AML-193 (cell line): ENCODE measurements at places on chromosomes 2 and 18.
A peak's percentile ranks its signal among the peaks of the same experiment; 100 is the strongest.

DNA sequence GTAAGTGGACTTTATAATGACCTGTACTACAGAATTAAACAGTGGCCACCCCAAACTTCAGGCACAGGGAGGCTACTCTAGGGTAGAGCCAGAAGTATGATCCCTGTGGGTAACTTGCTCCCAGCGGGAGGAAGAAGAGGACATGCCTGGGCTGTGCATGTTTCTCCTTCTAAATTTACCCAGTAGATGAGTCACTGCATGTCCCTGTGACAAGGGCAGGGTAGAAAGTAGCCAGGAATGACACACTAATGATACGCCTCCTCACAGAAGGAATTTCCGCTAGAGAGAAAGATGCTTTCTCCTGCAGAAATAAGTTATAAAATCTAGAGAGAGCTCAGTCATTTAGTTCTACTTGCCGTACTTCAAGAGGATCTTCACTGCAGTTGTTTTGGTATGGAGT is 7.5 kb downstream of the ACYP2 start:
- no peak for DNase-seq

DNA sequence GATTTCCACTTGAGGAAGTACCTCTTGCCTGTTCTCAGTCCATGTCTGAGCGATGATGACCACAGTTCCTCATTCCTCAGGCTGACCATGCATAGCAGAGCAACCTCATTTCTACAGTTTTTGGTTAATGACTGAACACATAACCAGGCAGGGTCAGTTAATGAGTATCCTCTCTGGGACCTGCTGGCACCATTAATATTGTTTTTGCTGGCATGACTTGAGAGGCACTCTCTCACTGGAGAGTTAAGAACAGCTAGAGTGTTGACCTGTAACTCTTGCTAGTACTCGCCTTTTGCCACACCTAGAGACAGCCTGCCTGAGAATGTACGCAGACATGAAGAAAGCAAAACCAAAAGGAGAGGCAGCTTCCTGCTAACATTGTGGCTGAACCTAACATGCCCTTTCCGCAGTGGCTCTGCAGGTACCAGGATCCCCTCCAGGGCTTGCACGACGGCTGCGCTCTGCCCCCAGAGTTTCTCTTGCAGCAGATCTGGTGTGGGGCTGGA is 23.9 kb downstream of the PECR start:
- peak; percentile 74 for DNase-seq

DNA sequence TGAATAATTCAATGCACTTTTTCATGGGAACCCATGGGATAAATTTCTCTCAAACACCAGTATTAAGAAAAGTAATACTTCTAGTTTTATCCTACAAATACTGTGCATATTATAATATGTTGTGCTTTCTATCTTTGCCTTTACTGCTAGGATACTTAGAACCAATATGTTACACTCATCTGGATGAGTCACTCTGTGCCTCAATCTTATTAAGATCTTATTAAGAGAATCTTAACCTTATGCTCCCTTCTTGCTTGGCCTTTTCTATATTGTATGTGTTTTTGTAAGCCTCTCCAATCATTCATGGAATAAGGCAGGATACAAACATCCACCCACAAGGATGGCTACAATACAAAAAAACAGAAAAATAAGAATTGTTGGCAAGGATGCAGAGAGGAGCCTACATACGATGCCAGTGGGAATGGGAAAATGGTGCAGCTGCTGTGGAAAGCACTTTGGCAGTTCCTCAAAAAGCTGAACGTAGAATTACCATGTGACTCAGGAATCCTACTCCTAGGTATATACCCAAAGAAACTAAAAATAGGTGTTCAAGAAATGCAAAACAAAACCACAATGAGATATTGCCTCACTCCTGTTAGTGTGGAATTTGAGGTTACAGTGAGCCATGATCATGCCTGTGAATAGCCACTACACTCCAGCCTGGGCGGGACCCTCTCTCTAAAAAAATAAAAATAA is 10.7 kb upstream of the TWSG1 start:
- no peak for DNase-seq

DNA sequence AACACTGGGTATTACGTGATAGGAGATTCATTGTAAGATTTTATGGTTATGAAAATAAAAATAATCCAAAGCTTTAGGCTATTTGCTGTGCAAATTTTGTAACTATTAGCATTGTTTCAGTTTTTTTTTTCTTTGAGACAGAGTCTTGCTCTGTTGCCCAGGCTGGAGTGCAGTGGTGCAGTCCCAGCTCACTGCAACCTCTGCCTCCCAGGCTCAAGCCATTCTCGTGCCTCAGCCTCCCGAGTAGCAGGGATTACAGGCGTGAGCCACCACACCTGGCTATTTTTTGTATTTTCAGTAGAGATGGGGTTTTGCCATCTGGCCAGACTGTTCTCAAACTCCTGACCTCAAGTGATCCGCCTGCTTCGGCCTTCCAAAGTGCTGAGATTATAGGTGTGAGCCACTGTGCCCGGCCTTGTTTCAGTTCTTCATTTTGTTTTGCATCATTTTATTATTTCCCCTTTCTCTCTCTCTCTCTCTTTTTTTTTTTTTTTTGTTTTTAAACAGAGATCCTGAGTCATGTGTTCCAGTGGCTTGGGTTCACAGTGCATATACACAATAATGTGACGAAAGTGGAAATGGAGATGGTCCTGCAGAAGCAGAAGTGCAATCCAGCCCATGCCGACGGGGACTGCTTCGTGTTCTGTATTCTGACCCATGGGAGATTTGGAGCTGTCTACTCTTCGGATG is 25.8 kb downstream of the CASP10 start:
- DNase-seq: no peak

DNA sequence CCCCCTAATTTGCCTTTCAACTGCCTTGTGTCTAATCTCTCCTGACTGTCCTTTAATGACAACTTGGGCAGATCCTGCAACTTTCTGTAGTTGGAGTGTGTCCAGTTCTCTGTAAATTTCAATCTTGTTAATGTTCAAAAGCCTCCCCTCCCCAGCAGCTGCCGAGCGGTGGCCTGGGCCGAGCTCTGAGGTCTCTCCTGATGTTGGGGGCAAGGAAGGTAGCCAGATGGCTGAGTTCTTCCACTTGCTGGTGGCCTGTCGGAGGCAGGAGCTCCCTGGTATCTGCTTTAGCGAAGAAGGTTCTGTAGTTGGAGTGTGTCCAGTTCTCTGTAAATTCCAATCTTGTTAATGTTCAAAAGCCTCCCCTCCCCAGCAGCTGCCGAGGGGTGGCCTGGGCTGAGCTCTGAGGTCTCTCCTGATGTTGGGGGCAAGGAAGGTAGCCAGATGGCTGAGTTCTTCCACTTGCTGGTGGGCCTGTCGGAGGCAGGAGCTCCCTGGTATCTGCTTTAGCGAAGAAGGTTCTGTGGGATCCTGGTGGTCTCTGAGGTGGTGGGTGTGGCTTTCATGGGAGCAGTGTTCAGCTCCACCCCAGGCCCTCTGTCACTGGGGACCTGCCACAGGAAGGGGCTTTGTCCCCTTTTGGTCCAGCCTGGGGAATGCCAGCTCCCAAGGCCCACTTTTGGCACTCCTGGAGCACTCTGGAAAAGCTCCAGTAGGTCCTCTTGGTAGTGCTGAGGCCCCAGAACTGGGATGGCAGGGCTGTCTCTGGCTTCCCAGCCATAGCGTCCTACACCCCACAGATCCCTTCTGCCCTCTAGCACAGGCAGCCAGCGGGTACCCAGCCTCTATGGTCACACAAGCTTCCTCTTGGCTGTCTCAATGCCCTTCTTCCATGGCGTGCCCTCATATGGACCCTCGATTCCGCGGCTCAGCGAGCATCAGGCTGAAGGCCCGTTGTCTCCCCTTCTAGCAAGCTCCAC is 211.9 kb downstream of the ALPK2 start:
- no peak for DNase-seq

DNA sequence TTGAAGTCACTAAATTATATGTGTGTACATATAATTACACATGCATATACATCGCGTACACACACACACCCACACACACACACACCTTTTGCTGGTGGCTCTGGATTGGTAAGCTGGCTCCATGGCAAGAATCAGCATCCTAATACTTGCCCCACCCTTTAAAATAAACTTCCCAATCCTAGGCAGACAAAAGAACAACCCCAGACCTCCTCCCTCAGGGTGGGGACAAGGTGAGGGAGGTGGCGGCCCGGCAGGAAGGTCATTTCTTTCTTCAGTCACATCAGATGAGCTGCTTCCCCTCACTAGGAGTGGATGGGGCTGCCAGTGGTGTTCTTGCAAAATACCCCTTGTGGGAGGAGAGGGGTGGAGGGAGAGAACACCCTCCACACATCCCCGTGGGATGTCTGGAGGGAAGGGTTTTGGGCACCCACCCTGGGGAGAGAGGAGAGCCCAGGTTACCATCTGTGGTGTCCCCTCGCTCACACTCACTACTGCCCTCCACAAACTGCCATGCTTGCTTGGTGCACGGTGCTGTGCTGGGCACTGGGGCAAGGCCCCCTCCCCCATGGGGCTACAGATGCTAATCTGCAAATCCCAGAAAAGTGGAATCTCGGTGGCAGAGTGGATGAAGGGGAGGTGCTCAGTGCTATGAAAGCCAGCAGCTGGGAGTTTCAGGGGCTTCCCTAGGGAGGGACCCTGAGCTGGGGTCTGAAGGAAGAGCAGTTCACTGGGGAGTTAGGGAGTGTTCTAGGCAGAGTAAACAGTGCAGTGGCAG is 64.0 kb downstream of the ODC1 start:
- peak; percentile 9 for DNase-seq

- DNase-seq: no peak
These were observed 842 bp upstream of the CKAP2L start for GRCh38 chr2:112765251-112765650.

- DNase-seq: no peak
These were observed 23.9 kb downstream of the RRM2 start for GRCh38 chr2:10146366-10147005.

- DNase-seq: no peak
These were observed 213.3 kb downstream of the LRRTM1 start for GRCh38 chr2:80091237-80091636.

- no peak for DNase-seq
These were observed 95.4 kb downstream of the CABLES1 start for GRCh38 chr18:23230686-23231085.

DNA sequence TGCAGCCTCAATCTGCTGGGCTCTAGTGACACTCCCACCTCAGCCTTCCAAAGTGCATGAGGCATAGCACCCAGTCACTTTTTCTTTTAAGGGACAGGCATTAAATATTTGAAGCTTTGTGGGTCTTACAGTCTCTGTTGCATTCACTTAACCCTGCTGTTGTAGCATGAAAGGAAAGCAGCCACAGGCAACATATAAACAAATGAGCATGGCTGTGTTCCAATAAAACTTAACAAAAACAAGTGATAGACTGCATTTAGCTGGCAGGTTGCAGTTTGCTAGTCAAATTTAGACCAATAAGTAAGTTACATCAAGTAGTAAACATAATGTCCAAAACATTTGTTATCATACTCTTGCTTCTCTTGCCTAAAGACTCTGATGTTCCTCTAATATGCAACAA is 297.3 kb upstream of the MMADHC start:
- DNase-seq: no peak

DNA sequence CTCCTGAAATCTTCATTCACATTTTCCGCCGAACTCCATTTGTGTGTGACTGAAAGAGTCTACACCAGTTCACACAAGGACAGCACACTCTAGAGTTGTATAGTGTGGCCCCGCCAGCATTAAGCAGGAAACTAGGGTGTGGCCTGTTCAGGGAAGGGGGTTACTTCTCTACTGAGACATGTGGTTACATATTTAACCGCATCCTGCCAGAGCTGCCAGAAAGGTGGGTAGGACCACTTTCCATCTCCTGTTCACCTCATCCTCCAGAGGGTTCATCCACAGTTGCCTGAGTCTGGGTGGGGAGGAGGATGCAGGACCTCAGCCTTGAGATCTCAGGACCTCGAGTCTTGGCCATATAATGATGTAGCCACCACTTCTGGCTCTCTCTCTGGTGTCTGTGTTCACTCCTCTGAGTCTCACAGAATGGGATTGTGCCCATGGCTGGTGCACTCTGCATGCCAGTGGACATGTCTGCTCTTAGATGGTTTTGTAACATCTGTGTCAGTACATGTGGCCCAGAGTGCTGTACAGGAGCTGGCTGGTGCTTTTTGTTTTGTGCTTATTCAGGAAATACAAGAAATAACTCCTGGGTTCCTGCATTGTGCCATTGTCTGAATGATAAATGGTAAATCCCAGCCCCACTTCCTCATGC is 7.7 kb upstream of the SP140L start:
- DNase-seq: no peak

DNA sequence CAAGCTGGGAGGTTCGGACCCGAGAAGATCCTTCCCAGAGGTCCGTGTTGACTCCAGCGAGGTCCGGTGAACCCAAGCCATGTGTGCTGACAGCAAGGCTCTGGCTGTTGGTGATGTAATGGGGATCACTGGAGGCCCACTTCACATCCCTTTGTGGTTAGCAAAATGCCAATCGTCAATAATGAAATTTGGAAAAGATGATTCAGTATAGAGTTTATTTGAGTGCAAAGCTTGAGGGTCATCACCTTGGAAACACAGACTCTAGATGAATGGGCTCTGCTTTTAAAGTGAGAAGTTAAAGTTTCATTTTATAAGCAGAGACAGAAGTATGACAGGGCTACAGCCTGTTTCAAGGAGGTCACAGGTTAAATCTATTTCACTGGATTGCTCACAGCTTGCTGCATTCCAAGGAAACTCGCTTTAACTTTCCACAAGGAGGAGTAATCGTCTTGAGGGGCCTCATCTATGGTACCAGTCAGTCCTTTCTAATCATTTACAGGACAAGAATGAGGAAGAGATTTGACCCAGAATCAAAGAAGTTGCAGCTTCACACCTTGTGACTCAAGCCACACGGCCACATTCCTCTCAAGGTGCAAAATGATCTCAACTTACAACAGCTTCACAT is 140.5 kb downstream of the TPO start:
- DNase-seq: no peak

DNA sequence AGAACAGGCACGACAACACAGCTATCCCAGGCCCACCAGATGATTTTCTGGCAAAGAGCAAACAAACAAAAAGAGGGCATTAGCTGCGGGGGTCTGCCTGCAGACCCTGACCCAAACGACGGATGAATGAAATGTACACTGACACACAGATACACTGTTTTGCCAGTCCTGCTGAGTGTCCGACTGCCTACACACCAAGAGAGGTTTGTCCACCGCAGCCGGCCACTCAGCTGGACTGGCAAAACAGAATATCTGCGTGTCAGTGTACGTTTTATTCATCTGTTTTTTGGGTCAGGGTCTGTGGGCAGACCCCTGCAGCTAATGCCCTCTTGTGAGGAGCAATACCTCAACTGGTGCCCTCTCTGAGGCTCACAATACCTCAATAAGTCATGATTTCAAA is 10.7 kb upstream of the SH3RF3 start:
- no peak for DNase-seq

GRCh38 chr2:183164650-183165015 is 40.4 kb downstream of the NUP35 start:
- no peak for DNase-seq

DNA sequence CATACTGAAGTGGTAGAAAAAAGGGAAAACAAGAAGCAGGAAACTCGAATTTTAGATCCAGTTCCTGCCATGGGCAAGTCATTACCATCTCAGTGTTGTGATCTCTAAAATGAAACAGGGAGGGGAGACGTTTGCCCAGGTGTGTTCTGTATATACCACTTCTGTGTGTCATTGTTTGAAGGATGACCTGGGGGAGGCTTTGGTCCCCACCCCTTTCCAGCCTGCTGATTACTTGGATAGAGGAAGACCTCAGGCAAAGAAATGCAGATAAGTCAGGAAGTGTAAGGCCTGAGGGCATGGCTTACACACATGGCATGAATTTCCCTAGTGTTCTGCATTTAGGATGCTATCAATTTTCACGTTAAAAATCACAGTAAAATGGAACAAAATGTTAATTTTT is 205.2 kb upstream of the CXCR4 start:
- no peak for DNase-seq
